Progenitor cell of endocrine pancreas (in vitro differentiated cells): ENCODE measurements at places on chromosomes 7 and 10.

DNA sequence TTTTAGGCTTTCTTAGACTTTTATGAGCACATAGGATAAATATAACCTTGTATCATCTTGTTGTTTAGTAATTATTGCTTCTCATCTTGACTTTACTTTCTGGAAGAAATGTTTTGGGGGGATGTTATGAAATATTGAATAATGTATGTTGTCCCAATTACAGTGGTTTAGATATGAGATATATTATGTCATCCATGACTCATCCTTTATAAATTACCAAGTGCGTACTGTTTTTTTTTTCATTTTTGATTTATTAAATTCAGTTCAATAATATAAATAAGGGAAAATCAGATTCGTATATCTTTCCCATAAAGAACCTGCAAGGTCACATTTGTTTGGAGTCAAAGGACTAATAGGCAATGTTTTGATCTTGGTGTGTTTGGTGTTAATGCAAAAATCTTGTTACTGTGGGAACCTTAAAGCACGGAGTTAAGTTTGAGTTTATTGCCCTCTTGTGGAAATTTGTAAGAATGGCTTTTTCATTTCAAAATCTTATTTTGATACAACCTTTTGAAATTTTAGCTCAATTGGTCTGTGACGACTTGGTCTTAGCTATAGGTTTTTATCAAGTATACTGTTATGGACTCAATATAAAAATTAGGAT is 108.6 kb downstream of the SRI start:
- DNase-seq = no peak

DNA sequence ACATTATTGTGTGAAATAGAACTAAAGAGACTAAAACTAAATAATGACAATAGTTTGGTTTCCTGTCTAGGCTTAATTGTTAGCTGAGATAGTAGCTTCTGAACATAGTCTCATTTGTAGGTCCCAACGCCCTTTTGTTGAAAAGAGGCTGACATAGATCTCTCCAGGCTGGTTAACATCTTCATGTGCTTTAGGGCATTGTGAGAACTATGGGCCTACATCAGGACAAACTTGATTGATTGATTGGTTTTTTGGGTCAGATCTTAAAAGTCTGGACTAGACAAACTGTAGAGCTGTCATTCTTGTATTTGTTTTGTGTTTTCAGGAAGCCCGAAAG is 869 bp downstream of the CHCHD1 start:
- no peak for DNase-seq

DNA sequence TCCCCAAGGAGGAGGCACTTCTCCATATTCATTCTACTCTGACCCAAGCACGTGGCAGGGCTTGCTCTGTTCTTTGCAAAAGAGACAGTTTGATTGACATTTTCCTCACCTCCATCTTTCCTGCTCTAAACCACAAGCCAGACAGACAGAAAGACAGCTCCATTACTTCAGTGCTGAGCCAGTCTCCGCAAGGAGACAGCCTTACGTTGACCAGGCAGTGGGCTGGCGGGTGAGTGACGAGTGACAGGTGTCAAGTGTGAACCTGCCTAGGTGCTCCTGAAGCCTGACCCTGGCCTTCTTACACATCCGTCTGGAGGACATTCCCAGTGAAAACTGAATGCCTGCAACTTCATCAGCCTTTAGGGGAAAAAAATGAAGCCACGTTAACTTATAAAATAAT is 314.6 kb downstream of the TNS3 start:
- DNase-seq = no peak

- no peak for DNase-seq
These were observed 13.1 kb downstream of the PLEKHA1 start for GRCh38 chr10:122387572-122387971.

DNA sequence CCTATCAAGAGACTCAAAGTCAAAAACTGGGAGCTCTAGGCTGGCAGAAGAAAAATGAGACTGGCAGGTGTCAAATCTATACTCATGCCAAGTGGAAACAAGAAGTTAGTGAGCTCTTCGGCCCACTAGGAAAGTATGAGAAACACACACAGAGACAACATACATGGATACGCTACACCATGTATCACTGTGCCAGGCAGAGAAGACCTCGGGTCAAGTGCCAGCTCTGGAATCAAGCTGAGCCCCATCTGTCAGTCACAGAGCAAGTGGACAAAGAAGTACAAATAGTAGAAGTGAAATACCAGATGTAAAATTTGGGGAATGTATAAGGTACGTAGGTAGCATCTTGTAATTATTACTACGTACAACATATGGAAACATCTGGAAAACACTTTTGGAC is 62.4 kb downstream of the FAM13C start:
- DNase-seq = no peak

GRCh38 chr10:101935431-101935830 is 91.8 kb upstream of the KCNIP2 start:
- no peak for DNase-seq

DNA sequence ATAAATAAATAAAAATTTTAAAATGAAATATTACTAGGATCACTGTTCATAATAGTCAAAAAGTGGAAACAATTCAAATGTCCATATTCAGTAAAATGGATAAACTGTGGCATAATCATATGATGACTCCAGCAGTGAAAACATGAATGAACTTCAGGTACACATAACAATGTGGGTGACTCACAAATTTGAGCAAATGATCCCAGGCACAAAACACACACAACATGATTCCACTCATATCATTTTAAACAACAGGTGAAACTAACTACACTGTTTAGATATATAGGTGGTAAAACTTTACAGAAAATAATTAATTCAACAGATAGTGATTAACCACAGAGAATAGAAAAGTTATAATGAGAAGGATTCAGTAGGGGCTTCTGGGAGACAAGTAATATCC is 14.7 kb upstream of the SAMD8 start:
- DNase-seq = no peak

DNA sequence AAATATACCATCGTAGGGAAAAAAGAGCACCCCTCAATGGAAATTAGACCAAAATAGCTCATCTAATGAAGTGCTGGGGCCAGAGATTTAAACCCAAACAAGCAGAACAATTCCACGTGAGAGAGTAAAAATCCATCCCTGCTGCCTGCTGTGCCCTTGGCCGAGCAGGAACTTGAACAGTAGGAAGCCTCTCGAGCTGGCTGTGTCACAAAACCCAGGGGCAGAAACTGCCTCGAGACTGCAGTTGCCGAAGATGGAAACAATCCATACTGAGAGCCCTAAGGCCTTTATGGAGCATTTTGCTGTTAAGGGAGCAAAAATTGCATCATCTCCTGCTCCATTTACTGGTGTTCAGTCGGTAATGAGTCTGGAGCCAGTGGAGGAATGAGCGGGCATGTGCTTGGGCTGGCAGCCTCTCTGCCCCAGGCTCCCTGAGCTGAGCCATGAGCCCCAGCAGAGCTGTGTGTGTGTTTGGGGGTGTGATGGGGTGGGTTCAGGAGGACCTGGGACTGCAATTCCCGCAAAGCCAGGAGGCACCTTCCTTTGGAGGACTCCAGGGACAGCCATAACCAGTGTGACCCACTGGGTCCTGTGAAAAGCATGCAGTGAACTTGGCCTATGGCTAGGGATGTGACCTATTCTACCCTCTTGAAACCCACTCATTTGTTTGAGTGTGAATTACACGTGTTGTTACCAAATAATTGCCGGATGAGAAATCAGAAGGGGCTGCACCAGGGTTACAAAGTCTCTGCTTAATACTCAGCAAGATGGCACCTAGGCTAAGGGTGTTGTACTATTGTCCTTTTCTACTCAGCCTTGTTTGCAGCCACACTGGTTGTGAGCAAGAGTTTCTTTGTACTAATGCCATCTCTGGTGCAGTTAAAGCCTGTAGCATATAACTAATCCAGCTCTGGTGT is 58.3 kb downstream of the CDHR3 start:
- DNase-seq = no peak

DNA sequence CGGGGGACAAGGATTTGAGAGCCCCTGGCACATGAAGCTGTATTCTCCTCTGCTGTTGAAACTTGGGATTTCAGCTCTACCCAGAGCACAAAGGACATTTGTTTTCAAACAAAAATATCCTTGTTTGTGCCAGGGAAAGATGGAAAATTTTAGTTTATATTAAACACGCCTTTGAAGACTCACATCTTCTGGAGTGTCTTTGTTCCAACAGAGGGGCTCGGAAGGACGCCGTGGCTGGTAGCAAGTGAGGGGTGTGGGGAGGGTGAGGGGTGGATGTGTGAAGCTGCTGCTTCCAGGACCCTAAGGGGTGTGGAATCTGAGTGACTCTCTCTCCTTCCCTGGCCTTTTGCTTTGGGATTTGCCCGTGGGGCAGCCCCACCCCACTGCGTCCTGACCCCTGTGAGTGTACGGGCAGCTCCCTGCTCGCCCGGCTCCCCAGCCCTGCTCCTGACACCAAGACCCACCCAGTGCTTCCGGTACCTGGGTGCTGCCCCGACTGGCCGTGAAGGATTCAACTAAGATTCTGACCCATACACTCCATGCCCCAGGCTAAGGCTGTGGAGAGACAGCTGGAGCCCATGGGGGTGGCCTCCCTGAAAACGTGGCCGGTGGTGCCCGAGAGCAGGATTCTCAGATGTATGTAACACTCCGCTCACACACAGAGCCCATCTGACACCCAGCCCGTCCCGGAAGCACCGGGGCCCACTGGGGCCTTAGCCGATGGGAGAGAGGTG is 59.6 kb downstream of the ZRANB1 start:
- DNase-seq = no peak

- no peak for DNase-seq
These were observed 4.8 kb downstream of the UPK3B start for GRCh38 chr7:76514926-76515771.

GRCh38 chr7:134400859-134401258 is 58.0 kb downstream of the AKR1B1 start:
- no peak for DNase-seq

DNA sequence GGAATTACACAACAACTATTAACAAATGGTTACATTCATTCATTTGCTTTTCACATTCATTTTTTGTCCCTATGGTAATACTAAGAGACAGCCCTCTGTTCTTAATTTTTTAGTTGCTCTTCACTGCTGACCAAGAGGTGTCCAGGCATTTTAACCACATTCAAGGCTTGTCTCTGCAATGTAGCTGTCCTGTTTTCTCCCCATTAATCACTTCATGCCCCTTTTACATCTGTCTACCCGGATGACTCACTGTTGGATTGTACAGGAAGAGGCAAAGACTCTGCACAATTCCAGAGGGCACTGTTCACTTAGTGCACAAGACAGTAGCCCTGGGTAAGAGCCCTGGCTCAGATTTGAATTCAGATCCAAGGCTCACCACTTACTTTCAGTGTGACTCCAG is 168.5 kb downstream of the NOC3L start:
- no peak for DNase-seq

DNA sequence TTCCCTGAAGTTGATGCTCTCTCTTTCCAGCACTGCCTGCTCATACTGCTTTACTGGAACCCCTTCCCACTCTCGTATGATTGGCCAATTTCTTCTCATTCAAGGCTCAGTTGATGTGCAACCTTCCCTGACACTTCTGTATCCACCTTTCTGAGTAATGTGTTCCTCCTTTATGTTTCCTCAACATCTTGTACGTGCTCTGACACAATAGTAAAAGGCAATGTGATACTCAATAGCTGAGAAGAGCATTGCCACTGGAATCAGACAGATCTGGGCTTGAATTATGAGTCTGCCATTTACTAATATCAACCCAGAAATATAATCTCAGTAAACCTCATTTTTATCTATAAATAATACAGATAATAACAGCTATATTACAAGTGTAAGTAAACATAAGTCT is 34.7 kb downstream of the ARL4A start:
- DNase-seq = no peak

GRCh38 chr7:26553582-26553981 is 261.9 kb downstream of the SNX10 start:
- DNase-seq = no peak

DNA sequence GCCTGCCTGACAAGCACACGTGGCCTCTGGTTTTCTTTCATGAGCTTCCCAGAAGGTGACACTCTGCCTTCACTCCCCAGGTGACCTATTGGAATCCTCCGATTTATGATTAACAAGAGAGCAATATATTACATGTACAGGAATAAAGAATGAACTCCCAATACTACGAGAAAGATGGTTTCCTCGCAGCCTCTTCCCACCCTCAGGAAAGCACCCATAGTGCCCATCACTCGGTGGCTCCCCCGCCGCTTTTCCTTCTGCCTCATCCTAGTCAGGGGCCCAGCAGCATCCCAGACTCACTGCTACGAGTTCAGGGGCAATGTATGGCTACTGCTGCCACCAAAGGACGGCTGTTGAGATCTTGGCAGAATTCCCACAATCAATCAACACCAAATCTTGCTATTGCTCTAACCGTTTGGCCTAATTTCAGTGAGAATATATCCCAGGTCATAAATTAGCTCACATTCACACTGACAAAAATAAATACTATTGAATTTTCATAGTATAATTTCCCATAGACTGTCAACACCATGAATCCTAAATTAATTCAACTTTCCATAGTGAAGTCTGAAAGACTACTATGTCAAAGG is 196.3 kb downstream of the TNS3 start:
- DNase-seq = no peak
